ENCODE measurements at places on chromosomes 7 and 10. TPM values are rescaled to one million over a fixed set of nuclear protein-coding genes. Genes with fewer than 3 reads are reported as not detected.

GRCh38 chr7:34042406-34042805 is 137.1 kb downstream of the BMPER start:
- H3K27ac ChIP-seq: no peak overlapping the region
- H3K4me1 ChIP-seq: no peaks in the 10 kb centered on the region
- H3K4me3 ChIP-seq: no peak overlapping the region
- H3K36me3 ChIP-seq: no peaks in the 10 kb centered on the region

DNA sequence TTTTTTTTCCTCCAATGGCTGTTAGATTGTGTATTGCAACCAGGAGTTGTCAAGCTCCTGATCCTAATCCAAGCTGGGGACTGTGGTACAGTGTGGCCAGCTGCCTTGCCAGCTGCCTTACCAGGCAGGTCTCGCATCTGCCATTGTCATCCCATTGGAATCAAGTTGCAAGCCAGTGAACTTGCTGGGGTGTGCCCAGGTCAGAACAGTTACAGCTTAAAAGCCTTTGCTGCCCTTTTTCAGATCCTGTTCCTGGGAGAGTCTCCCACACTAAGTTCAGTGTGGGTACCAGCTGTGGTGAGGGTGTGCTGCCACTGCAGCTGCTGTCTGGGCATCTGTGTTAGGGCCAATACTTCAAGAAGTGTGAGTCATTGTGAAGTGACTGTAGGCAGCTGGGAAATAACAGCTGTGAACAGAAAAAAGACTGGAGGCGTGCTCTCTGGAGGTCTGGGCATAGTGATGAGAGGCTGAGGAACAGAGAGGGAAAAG is 72.8 kb downstream of the CCNY start:
- no peak overlapping the region for H3K4me3 ChIP-seq
- no peaks in the 10 kb centered on the region for H3K27me3 ChIP-seq
- no peak overlapping the region for H3K27ac ChIP-seq
- no peaks in the 10 kb centered on the region for H3K36me3 ChIP-seq
- no peaks in the 10 kb centered on the region for H3K4me1 ChIP-seq

GRCh38 chr7:74479961-74480829 is 26.5 kb downstream of the GTF2IRD1 start:
- H3K36me3 ChIP-seq: no peaks in the 10 kb centered on the region
- DNase-seq: no peak
- no peak overlapping the region for H3K4me3 ChIP-seq

- H3K36me3 ChIP-seq: no peaks in the 10 kb centered on the region
- DNase-seq: no peak
- H3K27ac ChIP-seq: no peak overlapping the region
- no peak overlapping the region for H3K4me3 ChIP-seq
Measured at GRCh38 chr7:133691727-133692610, 435.2 kb upstream of the LRGUK start.

Gene PSMA2
- total RNA-seq: 140 TPM

Gene SPDYE18
- total RNA-seq: 1.6 TPM

DNA sequence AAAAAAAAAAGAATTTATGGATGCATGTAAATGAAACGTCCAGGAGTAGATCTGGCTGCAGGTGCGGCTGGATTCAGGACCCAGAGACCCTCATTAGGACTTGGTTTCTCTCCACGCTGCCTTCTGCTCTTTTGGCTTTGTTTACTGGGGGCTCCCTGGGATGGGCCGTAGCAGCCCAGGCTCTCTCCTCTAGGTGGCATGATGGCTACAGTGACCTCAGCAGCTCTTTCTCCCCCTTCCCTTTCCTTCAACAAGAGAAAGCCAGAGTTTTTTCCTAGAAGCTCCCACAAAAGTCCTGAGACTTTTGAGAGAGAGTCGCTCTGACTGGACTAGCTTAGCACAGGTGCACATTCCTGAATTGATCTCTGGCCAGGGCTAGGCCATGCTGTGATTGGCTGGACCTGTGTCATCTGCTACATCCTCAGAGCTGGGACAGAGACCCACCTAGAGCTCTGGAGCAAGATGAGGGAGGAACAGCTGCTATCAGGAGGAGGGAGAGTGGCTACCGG is 67.8 kb upstream of the PDCD4 start:
- no peaks in the 10 kb centered on the region for H3K36me3 ChIP-seq
- peak overlapping the region; percentile 29 for H3K4me3 ChIP-seq
- no peak for DNase-seq
- H3K27me3 ChIP-seq: no peaks in the 10 kb centered on the region

- no peak overlapping the region for H3K27ac ChIP-seq
- H3K4me1 ChIP-seq: peaks cover 15% of the 10 kb centered on the region
- DNase-seq: no peak
Measured at GRCh38 chr7:23012186-23012585, 1.7 kb downstream of the HYCC1 start.

Gene PDK4
- 0.62 TPM for total RNA-seq

- no peak for DNase-seq
- no peak overlapping the region for H3K27ac ChIP-seq
- no peak overlapping the region for H3K4me3 ChIP-seq
- no peaks in the 10 kb centered on the region for H3K27me3 ChIP-seq
Measured at GRCh38 chr10:80760914-80761371, 223.2 kb downstream of the SH2D4B start.

DNA sequence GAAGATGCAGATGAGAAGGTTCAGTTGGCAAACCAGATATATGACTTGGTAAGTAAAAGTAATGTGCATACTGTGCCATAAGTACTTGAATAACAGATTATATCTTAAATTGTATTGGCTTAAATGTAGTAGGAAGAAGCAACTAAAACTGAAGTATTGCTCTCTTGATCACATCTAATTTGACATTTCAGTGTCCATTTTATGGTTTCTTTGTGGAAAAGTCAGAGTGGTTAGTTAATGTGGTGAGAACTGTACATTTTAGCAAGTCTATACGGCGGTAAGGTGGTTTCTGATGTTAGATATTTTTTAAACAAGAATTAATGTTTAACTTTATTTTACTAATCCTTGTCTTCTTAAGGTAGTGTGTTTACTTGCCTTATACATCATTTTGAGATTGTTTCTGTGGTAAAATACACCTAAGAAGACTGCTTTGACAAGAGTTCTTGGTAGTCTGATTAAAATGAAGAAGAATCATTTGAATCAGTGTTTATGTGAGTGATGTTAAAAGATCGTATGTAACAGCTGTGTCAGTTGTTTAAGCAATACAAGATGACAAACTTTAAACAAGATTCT is 5.1 kb downstream of the ING3 start:
- H3K4me3 ChIP-seq: no peak overlapping the region
- peaks cover 5% of the 10 kb centered on the region for H3K4me1 ChIP-seq
- DNase-seq: no peak
- H3K36me3 ChIP-seq: peaks cover 14% of the 10 kb centered on the region

DNA sequence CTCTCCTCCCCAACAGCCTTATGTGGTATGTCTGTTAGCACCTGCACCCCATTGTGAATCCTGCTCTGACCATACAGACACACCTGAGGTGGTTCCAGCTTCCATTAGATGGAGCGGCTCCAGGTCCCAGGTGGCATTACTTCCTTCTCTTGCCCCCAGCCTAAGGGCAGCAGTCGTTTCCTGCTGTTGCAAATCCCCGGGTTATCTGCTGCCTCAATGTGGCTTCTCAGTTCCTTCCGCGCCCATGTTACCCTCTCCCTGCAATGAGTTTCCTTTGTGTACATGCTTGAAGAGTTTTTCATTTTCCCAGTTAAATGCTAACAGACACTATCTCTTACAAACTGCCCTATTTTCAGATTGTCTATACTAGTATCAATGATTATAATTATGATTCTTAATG is 62.8 kb upstream of the PRKCQ start:
- no peak overlapping the region for H3K4me3 ChIP-seq
- DNase-seq: no peak
- no peak overlapping the region for H3K27ac ChIP-seq

Gene ZC3HAV1
- 157 TPM for total RNA-seq

Gene DYDC2
- total RNA-seq: not detected

DNA sequence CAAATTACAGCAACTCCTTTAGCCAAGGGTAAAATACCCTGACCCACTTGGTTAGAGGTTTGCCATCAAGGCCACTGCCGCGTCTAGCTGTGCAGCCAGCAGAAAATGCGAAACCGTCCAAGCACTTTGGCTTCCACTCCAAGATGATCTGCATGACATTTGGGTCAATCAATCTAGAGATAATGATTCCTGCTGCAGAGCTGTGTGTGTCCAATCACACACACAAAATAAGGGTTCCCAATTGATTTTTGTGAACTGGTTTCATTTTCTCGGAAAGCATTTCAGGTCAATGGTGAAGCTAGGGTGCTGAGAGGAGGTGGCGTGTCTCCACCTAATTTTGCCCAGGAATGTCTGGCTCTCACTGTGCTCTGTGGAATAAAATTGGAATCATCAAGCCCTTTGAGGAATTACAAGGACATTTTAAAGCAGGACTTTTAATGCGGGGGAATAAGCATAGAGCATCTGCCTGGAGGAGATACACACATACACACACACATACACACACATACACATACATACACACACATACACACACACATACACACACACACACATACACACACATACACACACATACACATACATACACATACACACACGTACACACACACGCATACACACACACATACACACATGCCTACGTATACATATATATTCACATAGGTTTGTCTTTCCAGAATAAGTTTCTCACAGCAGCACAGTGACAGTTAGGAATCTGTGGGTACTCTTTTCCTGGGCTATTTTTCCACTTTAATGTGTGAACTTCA is 59.5 kb downstream of the ACADSB start:
- no peak overlapping the region for H3K27ac ChIP-seq
- no peaks in the 10 kb centered on the region for H3K27me3 ChIP-seq
- no peak for DNase-seq

Gene DDC
- not detected for total RNA-seq

GRCh38 chr7:64883113-64883905 is 19.8 kb upstream of the ZNF273 start:
- no peak overlapping the region for H3K27ac ChIP-seq
- H3K27me3 ChIP-seq: no peaks in the 10 kb centered on the region
- DNase-seq: no peak
- no peaks in the 10 kb centered on the region for H3K36me3 ChIP-seq

GRCh38 chr7:151550656-151551286 is 31.1 kb upstream of the RHEB start:
- no peak overlapping the region for H3K4me3 ChIP-seq
- no peak overlapping the region for H3K27ac ChIP-seq
- no peak for DNase-seq
- H3K27me3 ChIP-seq: no peaks in the 10 kb centered on the region
- no peaks in the 10 kb centered on the region for H3K36me3 ChIP-seq

Gene HACD1
- 1.6 TPM for total RNA-seq

Gene SOSTDC1
- total RNA-seq: not detected

- H3K36me3 ChIP-seq: no peaks in the 10 kb centered on the region
- H3K27me3 ChIP-seq: no peaks in the 10 kb centered on the region
- H3K4me3 ChIP-seq: no peak overlapping the region
- peaks cover 5% of the 10 kb centered on the region for H3K4me1 ChIP-seq
- H3K27ac ChIP-seq: no peak overlapping the region
Measured at GRCh38 chr10:22723343-22723779, 9.0 kb upstream of the PIP4K2A start.

- H3K36me3 ChIP-seq: no peaks in the 10 kb centered on the region
- H3K4me1 ChIP-seq: peaks cover 3% of the 10 kb centered on the region
- peak overlapping the region; percentile 40 for H3K4me3 ChIP-seq
- peak overlapping the region; percentile 80 for H3K27ac ChIP-seq
- no peaks in the 10 kb centered on the region for H3K27me3 ChIP-seq
Measured at GRCh38 chr7:33040803-33041516, 21.6 kb downstream of the NT5C3A start.

Gene NFE2L3
- total RNA-seq: 1.1 TPM

DNA sequence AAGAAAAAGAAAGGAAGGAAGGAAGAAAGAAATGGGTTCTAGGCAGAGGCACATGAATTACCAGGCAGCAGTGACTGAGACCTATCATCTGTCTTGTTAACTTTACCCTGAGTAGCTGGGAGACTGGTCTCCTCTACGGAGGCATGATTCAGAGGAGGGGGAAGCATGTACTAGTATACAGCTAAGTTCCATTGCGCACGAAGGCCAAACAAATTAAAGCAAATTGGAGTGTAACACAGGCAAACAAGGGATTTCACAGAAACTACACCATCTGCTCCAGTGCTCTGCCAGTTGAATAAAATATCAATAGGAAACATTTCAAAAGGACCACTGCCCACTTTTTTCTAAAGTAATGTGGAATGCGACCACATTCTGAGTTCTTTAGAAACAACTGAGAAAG is 65.9 kb upstream of the RSU1 start:
- H3K4me3 ChIP-seq: no peak overlapping the region
- H3K36me3 ChIP-seq: no peaks in the 10 kb centered on the region
- no peaks in the 10 kb centered on the region for H3K27me3 ChIP-seq
- no peak for DNase-seq
- no peaks in the 10 kb centered on the region for H3K4me1 ChIP-seq

- no peak for DNase-seq
- H3K27ac ChIP-seq: no peak overlapping the region
- H3K27me3 ChIP-seq: no peaks in the 10 kb centered on the region
- H3K36me3 ChIP-seq: peaks cover 46% of the 10 kb centered on the region
- H3K4me3 ChIP-seq: no peak overlapping the region
- H3K4me1 ChIP-seq: peaks cover 19% of the 10 kb centered on the region
Measured at GRCh38 chr7:44467217-44467548, 23.3 kb downstream of the NUDCD3 start.

All from naive thymus-derived CD4-positive, alpha-beta T cell (primary cell).